ENCODE measurements at places on chromosomes 6 and 20. TPM values are rescaled to one million over a fixed set of nuclear protein-coding genes. Genes with fewer than 3 reads are reported as not detected.

DNA sequence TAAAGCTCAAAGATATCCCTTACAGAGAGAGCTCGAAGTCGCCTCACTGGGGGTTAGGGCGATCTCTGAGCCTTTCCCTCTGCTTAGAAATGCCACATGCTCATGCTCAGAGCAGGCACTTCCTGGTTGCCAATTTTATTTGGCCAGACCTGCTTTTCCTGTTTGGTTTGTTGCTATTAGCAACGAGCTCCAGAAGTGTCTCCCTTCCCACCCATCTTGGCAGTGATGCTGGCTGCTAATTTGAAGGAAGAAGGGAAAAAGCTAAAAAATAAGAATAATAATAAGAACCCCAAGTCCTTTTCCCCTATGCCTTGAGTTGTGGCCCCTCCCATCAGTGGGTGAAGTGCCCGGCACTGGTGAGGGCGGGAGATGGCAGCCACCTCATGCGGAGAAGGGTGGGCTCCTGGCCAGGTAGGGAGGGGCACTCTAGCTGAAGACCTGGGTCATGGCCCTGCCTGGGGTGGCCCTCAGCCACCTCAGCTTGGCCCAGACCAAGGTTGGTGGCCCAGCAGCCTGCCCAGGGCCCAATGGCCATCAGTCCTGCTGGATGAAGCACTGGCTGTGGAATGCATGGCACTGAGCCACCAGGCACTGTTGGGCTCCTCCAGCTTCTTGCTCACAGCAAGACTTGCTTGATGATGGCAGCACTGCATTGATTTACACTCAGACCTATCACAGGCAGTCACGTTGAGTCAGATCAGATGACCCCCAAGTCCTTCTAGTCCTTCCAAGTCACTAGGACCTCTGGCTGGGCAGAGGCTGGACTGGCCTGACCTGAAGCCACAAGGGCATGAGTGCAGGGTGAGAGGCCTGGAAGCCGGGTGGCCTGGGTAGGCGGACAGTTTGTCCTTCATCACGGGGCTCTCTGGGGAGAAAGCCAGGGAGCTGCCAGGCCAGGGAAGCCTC is 79.0 kb downstream of the SYNJ2 start:
- H3K4me1 ChIP-seq = peaks cover 43% of the 10 kb centered on the region
- H3K27me3 ChIP-seq = no peaks in the 10 kb centered on the region
- no peak overlapping the region for H3K27ac ChIP-seq
- peaks cover 28% of the 10 kb centered on the region for H3K36me3 ChIP-seq
- no peak for DNase-seq

Gene DNAAF9
- 1.3 TPM for total RNA-seq

DNA sequence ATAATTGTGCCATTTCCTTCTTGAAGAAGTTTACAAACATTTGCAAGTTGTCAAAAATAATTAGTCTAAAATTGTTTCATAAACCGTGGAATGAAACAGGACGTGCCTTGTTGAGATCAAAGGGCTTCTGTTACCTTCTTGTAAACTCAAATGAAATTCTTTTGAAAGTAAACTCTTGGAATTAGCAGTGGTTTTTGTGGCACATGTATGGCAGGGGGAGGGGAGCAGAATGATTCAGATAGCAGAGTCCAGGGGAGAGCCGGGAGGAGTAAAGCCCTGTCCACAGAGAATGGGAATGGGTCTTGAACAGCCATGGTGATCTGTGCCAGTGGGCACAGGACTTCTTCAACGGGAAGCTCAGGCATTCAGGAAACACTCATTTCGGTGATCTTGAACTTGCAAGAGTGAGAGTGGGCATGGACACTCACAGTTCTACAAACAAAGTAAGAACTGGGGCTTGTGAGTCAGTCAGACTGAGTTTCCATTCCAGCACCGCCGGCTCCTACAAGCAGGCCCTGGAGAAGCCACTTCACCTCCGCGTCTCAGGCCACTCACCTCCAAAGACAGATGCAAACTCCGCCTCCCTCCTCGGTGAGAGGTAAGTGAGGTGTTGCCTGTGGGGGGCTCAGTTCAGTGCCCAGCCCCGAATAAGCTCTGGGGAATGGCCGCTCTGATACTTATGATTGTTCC is 143.1 kb downstream of the CDH26 start:
- H3K27me3 ChIP-seq = peaks cover 2% of the 10 kb centered on the region
- no peak for DNase-seq
- H3K4me3 ChIP-seq = no peak overlapping the region
- no peak overlapping the region for H3K27ac ChIP-seq
- no peaks in the 10 kb centered on the region for H3K36me3 ChIP-seq
- peaks cover 6% of the 10 kb centered on the region for H3K4me1 ChIP-seq

- peaks cover 21% of the 10 kb centered on the region for H3K36me3 ChIP-seq
- H3K27me3 ChIP-seq = no peaks in the 10 kb centered on the region
- H3K4me1 ChIP-seq = peaks cover 48% of the 10 kb centered on the region
- no peak for DNase-seq
Measured at GRCh38 chr20:53159160-53159559, 187.0 kb downstream of the TSHZ2 start.

Gene FAM217A
- total RNA-seq = not detected

DNA sequence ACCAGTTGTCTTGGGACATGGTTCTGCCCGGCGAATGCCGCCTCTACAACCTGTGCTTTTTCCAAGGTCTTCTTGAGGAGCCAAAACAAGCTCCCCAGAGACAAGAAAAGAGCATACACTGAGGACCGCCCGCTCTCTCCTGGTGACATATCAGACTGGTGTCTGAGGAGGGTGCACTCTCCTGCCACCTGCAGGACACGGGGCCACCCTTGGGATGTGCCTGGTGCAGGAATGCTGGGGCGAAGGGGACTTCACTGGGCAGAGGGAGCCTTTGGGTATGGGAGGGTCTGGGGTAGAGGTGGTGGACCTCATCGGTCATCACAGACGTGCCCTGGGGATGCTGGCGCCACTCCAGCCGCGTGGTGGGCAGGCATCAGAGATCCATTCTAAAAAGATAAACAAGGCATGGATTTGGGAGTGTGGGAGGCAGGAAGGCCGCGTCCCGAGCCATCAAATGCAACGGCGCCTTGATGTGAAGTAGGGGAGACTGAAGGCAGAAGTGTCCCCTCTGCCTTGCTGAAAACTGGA is 163.3 kb downstream of the CD83 start:
- no peaks in the 10 kb centered on the region for H3K36me3 ChIP-seq
- no peaks in the 10 kb centered on the region for H3K27me3 ChIP-seq
- H3K27ac ChIP-seq = no peak overlapping the region
- peaks cover 25% of the 10 kb centered on the region for H3K4me1 ChIP-seq

Gene PCSK2
- total RNA-seq = not detected

Gene SYTL3
- 163 TPM for total RNA-seq

DNA sequence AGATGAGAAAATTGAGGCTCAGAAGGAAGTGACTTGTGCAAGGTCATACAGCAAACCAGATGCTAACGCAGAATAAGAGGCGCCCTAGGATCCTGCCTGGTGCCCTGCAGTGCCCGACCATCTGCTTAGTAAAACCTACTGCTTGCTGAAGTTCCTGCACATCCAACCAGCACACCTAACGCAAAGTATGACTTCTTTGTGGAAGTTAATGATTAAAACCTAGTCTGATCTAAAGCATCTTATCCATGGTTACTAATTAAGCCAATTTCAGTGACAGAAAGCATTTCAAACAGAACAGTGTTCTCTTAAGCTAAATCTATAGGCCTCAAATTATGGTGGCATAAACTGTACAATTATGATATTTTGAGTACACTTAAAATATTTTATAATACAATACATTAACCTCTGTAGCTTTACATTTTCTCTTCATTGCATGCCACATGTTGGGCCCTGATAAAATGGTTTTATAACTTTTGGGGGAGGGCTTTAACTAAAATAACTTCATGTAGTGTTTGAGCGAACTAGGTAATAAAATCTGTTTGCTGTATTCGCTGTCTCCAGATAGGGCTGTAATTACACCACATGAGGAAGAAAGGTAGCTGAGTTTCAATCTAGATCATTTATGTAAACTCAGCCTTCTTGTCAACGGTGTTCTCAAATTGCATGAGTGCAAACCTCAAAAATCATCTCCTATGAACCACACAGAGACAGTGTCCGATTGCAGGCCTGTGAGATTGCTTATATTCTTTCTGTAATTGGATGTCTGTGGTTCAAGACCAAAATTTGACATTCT is 37.5 kb upstream of the BEND3 start:
- no peak for DNase-seq
- H3K4me3 ChIP-seq = no peak overlapping the region
- no peak overlapping the region for H3K27ac ChIP-seq
- H3K27me3 ChIP-seq = no peaks in the 10 kb centered on the region
- no peaks in the 10 kb centered on the region for H3K36me3 ChIP-seq
- H3K4me1 ChIP-seq = no peaks in the 10 kb centered on the region

Gene NKAPL
- total RNA-seq = 0.14 TPM
